ENCODE measurements at places on chromosomes 1 and 21.

DNA sequence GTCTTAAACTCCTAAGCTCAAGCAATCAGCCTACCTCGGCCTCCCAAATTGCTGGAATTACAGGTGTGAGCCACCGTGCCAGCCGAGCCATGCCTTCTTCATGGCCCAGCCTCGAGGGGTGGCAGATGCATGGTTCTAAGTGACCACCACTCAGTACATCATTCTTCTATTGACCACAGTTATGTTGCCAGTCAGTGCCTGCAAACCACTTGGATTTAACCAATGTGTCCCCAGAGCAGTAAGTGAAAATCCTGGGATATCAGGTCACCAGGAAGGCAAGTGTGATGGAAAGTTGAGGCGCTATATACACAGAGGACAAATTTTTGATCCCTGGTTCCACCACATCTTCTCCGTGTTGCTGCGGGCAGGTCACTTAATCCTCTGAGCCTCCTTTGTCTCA, 37.0 kb upstream of the RD3 start:
- no peak for DNase-seq

- peak; percentile 30 for DNase-seq
Measured at GRCh38 chr1:97877307-97877706, 43.5 kb downstream of the DPYD start.

DNA sequence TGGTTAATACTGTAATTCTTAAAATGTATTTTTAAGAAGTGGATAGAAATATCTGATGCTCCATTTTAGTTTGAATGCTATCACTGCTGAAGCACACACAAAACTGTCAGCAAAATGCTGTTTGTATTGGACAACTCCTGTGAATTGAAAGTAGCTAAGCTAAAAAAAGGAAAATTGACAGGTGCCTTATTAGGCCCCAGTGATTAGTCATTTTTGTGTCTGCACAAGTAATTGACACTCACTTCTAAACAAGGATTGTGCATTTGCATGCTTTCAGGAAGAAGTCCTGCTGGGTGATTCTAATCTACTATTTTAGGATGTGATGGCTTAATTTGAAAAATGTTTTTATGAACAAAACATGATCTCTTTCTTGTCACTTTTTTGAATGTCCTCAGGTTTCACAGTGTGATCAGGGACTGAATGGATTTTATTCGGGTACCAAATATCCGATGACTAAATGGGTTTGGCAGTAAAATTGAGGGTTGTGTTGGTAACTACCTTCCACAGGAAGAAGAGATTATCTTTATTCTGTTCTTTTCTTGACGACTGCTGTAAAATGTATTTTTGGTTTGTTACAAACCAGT, 13.0 kb upstream of the MAP3K7CL start:
- DNase-seq: no peak

DNA sequence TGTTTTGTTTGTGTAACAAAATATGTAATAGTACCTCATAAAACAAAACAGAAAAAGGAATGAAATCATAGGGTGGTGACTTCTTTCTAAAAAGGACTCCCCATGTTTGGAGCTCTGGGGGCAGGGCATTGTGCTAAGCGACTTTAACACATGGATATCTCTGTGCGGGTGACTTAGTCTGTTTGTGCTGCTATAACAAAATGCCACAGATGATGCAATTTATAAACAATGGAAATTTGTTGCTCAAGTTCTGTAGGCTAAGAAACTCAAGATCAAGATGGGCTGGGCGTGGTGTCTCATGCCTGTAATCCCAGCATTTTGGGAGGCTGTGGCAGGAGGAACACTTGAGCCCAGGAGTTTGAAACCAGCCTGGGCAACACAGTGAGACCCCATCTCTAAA, 85.4 kb upstream of the SIM2 start:
- no peak for DNase-seq

- DNase-seq: no peak
Measured at GRCh38 chr1:19074361-19074901, 118.0 kb upstream of the IFFO2 start.

DNA sequence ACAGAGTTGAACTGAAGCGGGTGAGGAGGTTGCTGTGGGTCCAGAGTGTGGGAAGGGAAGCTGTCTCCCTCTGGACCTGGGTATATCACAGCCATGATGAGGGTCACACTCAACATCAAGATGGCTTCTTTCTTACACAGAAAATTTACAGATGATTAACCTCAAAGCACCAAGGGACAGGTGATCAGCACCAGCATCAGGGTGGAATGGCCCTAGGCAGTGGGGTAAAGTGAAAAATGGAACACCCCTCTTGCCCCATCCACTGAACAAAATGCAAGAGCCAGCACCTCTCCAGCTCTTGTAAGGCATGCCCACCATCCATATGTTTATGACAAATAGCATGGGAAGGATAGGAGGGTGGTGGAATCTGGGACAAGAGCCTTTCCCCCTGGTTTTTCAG, 40.3 kb downstream of the HSD3B1 start:
- no peak for DNase-seq

DNA sequence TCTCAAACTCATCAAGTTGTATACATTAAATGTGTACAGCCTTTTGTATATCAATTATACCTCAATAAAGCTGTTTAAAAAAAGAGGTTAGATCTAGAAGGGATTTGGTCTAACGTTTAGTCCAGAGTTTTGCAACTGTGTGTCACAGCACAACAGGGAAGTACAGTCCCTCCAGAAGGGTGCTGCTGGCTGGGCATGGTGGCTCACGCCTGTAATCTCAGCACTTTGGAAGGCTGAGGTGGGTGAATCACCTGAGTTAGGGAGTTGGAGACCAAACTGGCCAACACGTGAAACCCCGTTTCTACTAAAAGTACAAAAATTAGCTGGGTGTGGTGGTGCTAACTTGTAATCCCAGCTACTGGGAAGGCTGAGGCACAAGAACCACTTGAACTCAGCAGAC, 78.3 kb upstream of the HAO2 start:
- DNase-seq: no peak

DNA sequence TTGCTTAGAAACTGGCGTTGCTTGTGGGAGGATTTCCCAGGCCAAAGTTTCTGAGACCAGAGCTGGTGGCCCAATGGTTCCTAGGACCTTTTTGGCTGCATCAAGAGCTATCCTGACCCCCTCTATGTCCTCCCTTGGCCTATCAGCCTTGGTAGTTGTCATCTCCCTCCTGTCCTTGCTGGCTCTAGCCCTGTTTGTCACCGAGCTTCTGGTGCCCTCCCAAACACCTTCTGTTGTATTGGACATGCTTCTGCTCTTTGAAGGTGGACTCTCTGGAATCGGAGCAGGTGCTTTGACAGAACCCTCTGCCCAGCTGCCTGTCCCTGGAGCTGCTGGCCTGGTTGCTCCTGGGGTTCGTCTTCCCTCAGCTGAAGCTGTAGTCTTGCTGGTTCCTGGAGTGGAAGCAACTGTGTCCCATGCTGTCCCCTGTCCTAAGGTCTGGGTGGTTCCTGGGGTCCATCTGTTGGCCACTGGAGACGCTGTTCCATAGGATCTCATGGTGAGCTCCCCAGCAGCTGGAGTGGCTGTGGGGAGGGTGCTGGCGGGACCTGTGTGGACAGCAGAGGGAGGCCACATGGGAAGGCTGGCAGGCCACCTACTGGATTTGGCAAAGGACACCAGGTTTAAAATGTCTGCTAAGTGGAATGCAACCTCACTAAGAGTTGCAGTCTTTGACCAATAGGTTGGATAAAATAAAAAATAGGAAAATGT, 9.4 kb downstream of the FCAMR start:
- DNase-seq: no peak

- no peak for DNase-seq
Measured at GRCh38 chr1:78606274-78606673, 14.0 kb upstream of the IFI44L start.

GRCh38 chr1:164781972-164782371, 223.0 kb downstream of the PBX1 start:
- DNase-seq: no peak

DNA sequence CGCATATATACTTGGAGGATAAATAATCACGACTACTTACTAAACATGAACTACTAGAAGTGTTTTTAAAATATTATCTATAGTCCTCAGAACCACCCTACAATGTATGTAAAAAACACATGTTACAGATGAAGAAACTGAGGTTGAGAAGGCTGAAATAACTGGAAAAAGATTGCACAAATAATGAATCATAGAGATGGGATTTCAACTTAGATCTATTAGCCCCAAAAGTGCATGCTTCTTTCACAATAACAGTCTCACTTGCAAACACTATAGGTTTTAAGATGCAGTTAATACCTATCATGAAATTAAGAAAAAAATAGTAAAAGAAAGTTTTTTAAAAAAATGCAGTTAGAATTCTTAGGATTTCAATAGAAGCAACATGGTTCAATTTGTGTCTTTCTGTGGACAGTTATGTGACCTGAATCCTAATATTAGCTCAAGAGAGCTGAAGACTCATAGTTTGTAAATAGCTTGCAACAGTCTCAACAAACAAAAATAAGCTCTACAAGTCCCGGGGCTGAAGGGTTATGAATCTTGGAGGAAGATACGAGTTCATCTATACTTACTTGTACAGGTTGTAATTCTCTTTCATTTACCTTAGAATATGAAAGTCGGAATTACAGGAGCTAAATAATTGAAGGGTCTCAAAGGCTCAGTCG, 58.6 kb upstream of the NTPCR start:
- peak; percentile 66 for DNase-seq

DNA sequence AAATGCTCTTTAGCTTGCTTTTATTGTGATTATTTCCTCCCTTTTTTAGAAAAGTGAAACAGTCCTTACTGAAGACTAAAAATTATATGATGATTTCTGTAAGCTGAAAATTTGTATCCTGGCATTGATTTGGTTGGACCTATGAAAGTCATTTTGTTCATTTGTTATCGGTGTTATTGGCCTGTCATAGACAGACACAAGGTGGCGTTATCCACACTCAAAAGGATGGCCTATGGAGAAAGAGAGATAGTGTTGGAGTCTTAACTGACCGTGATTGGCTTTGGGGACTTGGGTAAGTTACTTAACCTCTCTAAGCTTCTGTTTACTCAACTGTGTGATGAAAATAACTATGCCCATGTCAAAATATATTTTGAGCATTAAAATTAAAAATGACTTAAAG, 203.6 kb upstream of the CHODL start:
- DNase-seq: no peak

- no peak for DNase-seq
Measured at GRCh38 chr21:43574741-43575472, 84.4 kb downstream of the HSF2BP start.

DNA sequence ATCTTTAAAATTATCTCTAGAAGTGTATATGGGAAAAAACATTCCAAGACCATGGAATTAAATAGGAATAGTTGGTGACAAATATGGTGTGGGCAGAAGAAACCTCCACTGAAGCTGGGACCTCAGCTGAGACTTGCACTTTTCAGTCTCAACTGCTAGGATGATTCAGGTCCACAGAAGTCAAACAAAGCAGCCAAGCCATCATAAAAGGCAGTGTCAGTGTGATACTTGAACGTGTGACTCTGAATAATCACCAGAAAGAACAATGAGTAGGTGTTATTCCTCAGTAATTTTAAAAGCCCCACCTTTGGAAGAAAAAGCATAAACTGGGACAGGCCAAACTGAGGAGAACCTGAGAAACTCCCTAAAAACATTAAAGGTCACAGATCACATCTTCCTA, 90.7 kb downstream of the ZNF281 start:
- no peak for DNase-seq

DNA sequence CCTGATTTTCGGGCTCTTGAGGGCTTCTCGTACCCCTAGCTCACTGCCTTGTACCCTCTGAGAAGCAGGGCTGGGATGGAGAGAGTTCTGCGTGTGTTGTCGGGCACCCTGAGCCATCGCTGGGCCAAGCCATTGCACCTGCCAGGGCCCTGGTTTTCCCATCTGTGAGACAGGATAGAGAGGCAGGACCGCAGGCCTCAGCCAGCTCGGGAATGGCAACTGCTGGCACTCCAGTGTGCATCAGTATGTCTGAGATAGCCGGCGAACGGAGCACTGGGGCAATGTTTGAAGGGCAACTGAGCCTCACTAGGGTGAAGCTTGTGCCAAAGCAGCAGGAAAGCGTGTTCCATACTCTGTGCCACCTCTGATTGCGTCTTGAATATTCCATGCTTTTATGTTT, 66.9 kb downstream of the TENT5C start:
- no peak for DNase-seq

GRCh38 chr1:204974327-204974726, 68.7 kb upstream of the CNTN2 start:
- no peak for DNase-seq

DNA sequence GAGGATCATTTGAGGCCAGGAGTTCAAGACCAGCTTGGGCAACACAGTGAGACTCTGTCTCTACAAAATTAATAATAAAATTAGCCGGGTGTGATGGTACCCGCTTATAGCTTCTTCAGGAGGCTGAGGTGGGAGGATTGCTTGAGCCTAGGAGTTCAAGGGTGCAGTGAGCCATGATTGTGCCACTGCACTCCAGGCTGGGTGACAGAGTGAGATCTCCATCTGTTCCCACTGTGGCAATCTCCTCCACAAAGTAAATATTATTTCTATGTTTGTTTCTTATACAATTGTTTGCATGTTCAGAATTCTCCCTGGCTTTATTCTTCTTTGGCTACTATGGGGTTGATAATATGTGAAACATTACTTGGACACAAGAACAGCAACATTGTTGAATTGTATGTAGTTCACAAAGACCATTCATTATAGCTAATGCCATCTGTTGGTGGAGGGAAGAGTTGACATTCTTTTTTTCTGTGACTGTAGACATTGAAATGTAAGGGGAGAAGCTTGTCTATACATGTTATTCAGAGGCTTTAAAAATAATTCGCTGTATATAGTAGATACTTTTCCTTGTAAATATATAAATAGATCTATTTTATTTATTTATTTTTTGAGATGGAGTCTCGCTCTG, 47.8 kb upstream of the SRSF10 start:
- DNase-seq: peak; percentile 69

- peak; percentile 75 for DNase-seq
Measured at GRCh38 chr1:158045639-158046038, 52.2 kb downstream of the KIRREL1 start.

- DNase-seq: no peak
Measured at GRCh38 chr21:34679051-34679450, 10.3 kb downstream of the CLIC6 start.
